ENCODE measurements at places on chromosomes 5 and 9.

- DNase-seq = no peak
- H3K36me3 ChIP-seq = peaks cover 2% of the 10 kb centered on the region
- H3K4me3 ChIP-seq = no peak overlapping the region
These were observed 40.2 kb downstream of the STARD4 start for GRCh38 chr5:111472096-111472495.

GRCh38 chr5:14495301-14495700, 86.3 kb upstream of the OTULINL start:
- no peak for DNase-seq
- H3K4me3 ChIP-seq = no peak overlapping the region
- H3K4me1 ChIP-seq = no peaks in the 10 kb centered on the region
- no peaks in the 10 kb centered on the region for H3K36me3 ChIP-seq
- no peak overlapping the region for H3K27ac ChIP-seq

- DNase-seq = no peak
- no peaks in the 10 kb centered on the region for H3K27me3 ChIP-seq
- no peaks in the 10 kb centered on the region for H3K36me3 ChIP-seq
These were observed 43.3 kb downstream of the RAI14 start for GRCh38 chr5:34699155-34700077.

- H3K27ac ChIP-seq = no peak overlapping the region
- H3K4me3 ChIP-seq = no peak overlapping the region
- no peak for DNase-seq
- no peaks in the 10 kb centered on the region for H3K36me3 ChIP-seq
These were observed 94.5 kb upstream of the CD180 start for GRCh38 chr5:67291066-67291465.

- H3K4me1 ChIP-seq = no peaks in the 10 kb centered on the region
- no peaks in the 10 kb centered on the region for H3K36me3 ChIP-seq
- no peaks in the 10 kb centered on the region for H3K27me3 ChIP-seq
- no peak for DNase-seq
These were observed 477.8 kb downstream of the CTNND2 start for GRCh38 chr5:11426442-11426841.

DNA sequence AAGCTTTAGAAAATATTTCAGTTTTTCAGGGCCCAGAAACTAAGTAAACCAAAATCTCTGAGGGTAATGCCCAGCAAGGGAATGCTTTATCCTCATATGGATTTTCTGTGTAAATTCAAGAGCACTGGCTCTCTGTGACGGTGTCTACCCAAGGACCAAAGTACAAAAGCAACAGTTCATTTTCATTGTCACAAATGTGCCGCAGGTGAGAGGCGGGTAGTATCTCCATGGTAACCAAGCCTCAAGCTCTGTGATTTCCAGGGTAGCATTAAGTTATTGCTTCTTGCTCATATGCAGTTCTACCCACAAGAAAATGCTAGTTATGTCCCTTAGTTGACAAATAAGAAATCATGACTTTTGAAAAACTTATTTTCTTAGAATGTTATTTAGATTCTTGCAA, 164.3 kb downstream of the MTRR start:
- no peaks in the 10 kb centered on the region for H3K27me3 ChIP-seq
- no peaks in the 10 kb centered on the region for H3K4me1 ChIP-seq
- no peak overlapping the region for H3K4me3 ChIP-seq
- no peak for DNase-seq
- no peaks in the 10 kb centered on the region for H3K36me3 ChIP-seq
- no peak overlapping the region for H3K27ac ChIP-seq

GRCh38 chr9:31597977-31598376, 786.5 kb upstream of the ACO1 start:
- H3K4me3 ChIP-seq = no peak overlapping the region
- no peak for DNase-seq
- no peak overlapping the region for H3K27ac ChIP-seq
- no peaks in the 10 kb centered on the region for H3K27me3 ChIP-seq
- no peaks in the 10 kb centered on the region for H3K36me3 ChIP-seq

DNA sequence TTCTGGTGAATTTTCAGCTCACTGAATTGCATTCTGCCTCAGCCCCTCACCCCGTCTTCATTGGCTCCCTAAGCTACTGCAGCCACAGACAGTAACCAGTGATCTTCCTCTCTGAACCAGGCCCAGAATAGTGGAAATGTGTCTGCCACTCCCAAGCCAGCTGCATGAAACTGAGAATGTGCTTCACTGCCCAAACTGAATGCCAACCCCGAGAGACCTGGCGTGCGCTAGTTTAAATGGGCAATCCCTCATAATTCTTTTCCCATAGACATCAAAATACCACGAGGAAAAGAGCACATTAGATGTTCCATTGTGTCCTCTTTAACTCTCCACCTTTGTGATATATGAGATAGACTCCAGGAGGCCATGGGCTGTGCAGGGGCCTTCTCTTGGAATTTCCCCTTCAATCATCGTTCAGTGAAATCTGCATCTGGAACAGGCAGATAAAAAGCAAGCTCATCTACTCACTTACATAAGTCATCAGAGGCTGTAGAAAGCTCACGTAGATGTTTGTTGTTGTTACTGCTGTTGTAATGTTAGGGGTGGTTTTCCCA, 320.2 kb downstream of the NFIB start:
- H3K27me3 ChIP-seq = no peaks in the 10 kb centered on the region
- H3K27ac ChIP-seq = no peak overlapping the region
- no peak for DNase-seq
- H3K36me3 ChIP-seq = no peaks in the 10 kb centered on the region

DNA sequence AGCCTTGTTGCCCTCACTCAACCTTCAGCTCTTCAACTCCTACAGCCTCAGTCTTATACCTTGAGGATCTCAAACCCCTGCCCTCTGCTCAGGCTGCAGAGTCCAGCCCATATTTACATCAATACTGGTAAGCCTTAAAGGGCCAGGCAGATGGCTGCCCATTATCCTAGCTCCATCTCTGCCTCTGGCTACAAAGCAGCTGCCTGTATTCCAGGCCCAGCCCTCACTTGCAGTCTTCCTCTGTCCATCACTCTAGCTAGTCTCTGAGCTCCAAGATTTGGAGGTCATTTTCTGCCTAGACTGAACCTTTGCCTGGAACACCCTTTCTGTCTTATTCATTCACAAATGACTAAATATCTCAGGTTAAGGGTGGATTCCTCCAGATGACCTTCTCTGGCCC, 50.2 kb upstream of the GALNT10 start:
- peaks cover 2% of the 10 kb centered on the region for H3K27me3 ChIP-seq
- no peaks in the 10 kb centered on the region for H3K36me3 ChIP-seq
- H3K27ac ChIP-seq = no peak overlapping the region
- no peaks in the 10 kb centered on the region for H3K4me1 ChIP-seq
- no peak for DNase-seq
- H3K4me3 ChIP-seq = no peak overlapping the region

GRCh38 chr5:177440990-177441780, 5.4 kb upstream of the PRR7 start:
- no peaks in the 10 kb centered on the region for H3K27me3 ChIP-seq
- DNase-seq = no peak

DNA sequence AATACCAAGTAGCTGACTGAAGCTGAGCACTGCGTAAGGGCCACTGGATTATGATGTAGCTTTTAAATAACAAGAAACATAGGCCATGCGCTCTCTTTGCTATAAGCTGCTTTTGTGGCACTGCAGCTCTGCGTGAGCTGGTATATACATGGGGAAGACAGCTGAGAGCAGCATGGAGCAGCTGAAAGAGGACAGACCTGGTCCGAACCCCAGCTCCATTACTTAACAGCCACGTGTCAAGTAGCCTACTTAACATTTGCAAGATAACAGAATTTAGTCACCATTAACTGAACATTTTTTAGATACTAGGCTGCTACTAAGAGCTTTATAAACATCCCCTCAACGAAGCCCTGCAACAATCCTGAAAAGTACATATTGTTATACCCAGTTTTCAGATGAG, 69.3 kb downstream of the PTPN3 start:
- no peaks in the 10 kb centered on the region for H3K36me3 ChIP-seq
- no peaks in the 10 kb centered on the region for H3K4me1 ChIP-seq
- no peak for DNase-seq
- H3K4me3 ChIP-seq = no peak overlapping the region
- no peak overlapping the region for H3K27ac ChIP-seq

DNA sequence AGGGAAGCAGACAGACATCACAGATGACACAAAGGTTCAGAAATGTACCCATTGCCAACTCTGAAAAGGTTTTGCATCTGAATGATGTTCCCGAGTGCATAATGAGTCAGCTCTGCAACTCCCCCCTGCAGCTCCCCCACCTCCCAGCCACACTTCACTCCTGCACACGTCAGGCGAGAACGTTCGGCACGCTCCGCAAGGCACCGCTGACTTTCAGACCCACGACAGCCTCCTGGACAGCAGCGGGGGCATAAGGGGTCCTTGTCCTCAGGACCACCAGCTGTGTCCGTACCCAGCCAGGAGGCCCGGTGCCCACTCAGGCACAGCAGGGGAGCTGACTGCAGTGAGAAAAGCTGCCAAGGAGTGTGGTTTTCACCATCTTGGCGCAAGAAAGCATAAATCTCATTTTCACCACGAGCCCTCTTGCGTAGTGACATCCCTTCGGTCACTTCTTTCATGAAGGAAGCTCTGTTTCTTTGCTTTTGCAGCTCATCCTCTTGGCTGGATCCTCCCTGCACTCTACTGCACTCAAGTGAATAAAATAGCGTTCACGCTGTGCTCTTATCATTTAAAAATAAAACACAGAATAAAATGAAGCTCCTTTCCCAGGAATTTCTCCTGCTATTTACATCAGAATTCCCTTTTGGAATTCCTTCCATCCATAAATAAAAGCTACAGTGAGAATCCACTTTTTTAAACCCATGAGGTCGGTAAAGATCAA, 9.9 kb downstream of the GFPT2 start:
- DNase-seq = no peak
- H3K27me3 ChIP-seq = peaks cover 17% of the 10 kb centered on the region
- H3K36me3 ChIP-seq = no peaks in the 10 kb centered on the region
- no peak overlapping the region for H3K4me3 ChIP-seq

- no peaks in the 10 kb centered on the region for H3K4me1 ChIP-seq
- H3K27me3 ChIP-seq = no peaks in the 10 kb centered on the region
- H3K27ac ChIP-seq = no peak overlapping the region
- no peaks in the 10 kb centered on the region for H3K36me3 ChIP-seq
- no peak for DNase-seq
These were observed 1724.3 kb upstream of the C9orf72 start for GRCh38 chr9:29297592-29297991.

- H3K4me1 ChIP-seq = no peaks in the 10 kb centered on the region
- no peaks in the 10 kb centered on the region for H3K36me3 ChIP-seq
- no peak overlapping the region for H3K27ac ChIP-seq
- no peak overlapping the region for H3K4me3 ChIP-seq
- no peak for DNase-seq
- no peaks in the 10 kb centered on the region for H3K27me3 ChIP-seq
These were observed 166.6 kb downstream of the ELAVL2 start for GRCh38 chr9:23659346-23660006.

GRCh38 chr9:127161081-127161624, 38.7 kb upstream of the ANGPTL2 start:
- no peak overlapping the region for H3K27ac ChIP-seq
- no peaks in the 10 kb centered on the region for H3K27me3 ChIP-seq
- H3K36me3 ChIP-seq = no peaks in the 10 kb centered on the region
- H3K4me1 ChIP-seq = peaks cover 14% of the 10 kb centered on the region
- DNase-seq = no peak

DNA sequence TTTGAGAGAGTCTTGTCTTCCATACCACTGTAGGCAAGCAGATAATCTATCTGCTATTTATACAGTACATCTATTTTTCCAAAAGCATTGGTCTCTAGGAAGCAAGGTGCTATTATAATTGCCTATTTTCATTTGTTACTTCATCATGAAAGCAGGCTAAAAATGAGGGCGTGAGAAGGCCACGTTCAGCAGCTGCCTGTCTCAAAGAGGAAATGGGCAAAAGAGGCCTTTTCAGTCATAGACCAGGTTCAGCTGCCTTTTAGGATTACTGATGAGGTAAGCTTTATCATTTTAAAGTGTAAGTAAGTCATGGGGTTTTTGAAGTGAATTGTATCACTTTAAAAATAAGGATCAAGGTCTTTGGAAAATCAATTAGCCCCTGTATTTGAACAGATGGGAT, 1091.1 kb upstream of the DMAC1 start:
- DNase-seq = no peak
- no peak overlapping the region for H3K27ac ChIP-seq
- no peaks in the 10 kb centered on the region for H3K36me3 ChIP-seq
- peaks cover 2% of the 10 kb centered on the region for H3K27me3 ChIP-seq
- H3K4me1 ChIP-seq = no peaks in the 10 kb centered on the region
- no peak overlapping the region for H3K4me3 ChIP-seq

DNA sequence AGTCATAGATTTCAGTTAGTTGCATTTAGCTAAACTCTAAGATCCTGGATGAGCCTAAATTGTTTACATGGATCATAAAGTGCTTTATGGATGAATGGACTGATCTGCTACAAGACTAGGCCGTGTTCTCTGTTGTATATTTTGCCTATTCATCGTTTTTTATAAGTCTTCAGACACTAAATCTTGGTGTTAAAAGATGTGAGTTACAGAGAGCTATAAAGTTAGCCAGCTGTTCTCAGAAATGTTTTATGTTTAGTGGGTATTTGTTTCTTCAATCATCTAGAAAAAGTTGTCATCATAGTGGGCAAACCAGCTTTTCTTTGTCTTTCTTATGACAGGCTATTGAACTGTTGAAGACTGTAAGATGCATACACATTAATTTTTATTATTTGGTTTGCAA, 585.8 kb upstream of the SEMA6A start:
- H3K4me3 ChIP-seq = no peak overlapping the region
- no peaks in the 10 kb centered on the region for H3K4me1 ChIP-seq
- H3K27me3 ChIP-seq = no peaks in the 10 kb centered on the region
- H3K27ac ChIP-seq = no peak overlapping the region
- no peaks in the 10 kb centered on the region for H3K36me3 ChIP-seq

GRCh38 chr9:17018540-17019196, 116.2 kb upstream of the CNTLN start:
- H3K27ac ChIP-seq = no peak overlapping the region
- no peak for DNase-seq
- H3K4me1 ChIP-seq = no peaks in the 10 kb centered on the region
- H3K27me3 ChIP-seq = no peaks in the 10 kb centered on the region

GRCh38 chr5:172768573-172769341, 2.2 kb downstream of the DUSP1 start:
- peaks cover 67% of the 10 kb centered on the region for H3K4me1 ChIP-seq
- no peak overlapping the region for H3K27ac ChIP-seq
- no peak for DNase-seq
- H3K36me3 ChIP-seq = peaks cover 27% of the 10 kb centered on the region

DNA sequence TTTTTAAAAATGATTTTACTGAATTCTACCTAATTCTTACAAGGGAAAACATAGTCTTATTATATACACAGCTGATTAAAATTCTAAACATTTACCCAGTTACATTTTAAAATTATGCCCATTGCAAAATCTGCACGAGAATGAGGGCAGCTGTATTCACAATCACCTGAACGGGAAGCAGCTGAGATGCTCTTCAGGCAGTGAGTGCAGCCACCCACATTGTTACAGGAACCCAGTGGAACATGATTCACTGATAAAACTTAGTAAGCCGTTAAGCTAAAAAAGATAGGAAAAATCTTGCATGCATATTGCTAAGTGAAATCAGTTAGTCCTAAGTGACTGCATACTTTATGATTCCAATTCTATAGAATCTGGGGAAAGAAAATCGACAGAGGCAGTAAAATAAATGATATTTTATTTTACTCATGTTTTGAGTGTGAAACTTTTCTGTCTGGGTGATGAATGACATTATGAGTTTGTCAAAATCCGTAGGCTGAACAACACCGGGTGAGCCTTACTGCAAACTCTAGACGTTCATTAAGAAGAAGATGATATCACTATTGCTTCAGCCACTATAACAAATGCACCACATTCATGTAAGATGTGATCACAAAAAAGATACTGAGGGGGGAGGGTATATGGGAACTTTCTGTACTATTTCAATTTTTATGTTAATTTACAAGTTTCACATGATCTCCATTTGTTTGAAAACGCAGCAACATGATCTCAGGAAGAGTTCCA, 39.1 kb upstream of the FLT4 start:
- H3K36me3 ChIP-seq = no peaks in the 10 kb centered on the region
- H3K4me1 ChIP-seq = peaks cover 66% of the 10 kb centered on the region
- H3K27me3 ChIP-seq = no peaks in the 10 kb centered on the region
